ENCODE measurements at places on chromosomes 2 and 18. TPM values are rescaled to one million over a fixed set of nuclear protein-coding genes. Genes with fewer than 3 reads are reported as not detected.

SERPINB10 gene
- total RNA-seq: not detected

DNA sequence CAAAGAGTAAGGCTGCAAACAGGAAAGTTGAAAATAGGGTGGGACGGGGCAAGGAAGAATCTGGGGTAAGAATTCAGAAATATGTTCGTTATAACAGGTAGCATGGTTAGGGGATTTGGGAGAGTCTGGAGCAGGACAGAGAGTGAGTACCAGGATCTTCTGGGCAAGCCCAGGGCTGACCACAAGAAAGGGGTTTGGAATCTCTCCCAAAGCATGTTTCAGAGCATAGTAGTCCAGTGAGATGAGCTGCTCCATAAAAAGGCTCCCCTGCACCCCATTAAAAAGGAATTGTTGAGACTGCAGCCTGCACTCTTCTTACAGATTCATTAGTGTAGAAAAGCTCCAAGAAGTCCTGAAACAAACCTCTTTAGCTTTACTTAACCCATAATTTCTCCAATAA is 291.1 kb downstream of the MTX2 start:
- no peak for DNase-seq

DNA sequence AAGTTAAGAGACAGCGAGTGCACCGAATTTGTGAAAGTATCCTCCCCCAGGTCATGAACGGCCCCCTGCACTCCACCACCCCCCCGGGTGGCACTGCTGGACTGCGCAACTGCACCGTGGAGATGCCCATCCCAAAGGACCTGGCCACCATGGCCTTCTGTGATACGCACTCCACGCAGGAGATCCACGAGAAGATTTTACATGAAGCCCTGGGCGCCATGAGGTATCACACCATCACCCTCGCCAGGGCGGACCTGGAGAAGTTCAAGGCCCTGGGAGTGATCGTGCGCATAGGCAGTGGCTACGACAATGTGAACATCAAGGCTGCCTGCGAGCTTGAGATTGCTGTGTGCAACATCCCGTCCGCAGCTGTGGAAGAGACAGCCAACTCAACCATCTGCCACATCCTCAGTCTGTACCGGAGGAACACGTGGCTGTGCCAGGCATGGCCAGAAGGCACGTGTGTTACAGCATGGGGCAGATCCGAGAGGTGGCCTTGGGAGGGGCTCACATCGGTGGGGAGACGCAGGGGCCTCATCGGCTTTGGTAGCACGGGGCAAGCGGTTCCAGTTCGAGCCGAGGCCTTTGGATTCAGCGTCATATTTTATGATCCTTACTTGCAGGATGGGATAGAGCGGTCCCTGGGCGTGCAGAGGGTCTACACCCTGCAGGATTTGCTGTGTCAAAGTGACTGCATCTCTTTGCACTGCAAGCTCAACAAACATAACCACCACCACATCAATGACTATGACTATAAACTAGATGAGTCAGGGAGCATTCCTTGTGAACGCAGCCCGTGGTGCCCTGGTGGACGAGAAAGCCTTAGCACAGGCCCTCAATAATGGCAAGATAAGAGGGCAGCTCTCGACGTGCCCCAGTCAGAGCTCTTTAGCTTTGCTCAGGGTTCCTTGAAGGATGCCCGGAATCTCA is 290.8 kb upstream of the MC4R start:
- no peak for DNase-seq

GRCh38 chr18:12403601-12404506 is 3.9 kb upstream of the PRELID3A start:
- no peak for DNase-seq

DNA sequence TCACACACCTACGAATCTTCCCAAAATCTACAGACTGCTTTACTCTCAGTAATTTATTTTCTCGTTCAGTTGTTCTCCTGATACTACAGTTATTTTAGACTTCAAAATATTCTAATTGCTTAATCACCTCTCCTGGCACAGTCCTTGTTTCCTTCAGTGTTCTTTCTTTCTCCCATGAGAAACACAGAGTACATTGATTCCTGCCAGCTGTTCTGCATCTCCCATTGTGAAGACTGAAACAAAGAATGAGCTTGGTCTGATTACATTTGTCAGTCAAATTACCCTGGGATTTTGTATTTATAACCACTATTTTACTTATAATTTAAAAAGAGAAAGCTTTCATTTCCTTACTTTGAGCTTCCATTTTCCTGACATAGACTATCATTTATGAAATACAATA is 63.9 kb upstream of the TANK start:
- no peak for DNase-seq

- no peak for DNase-seq
These were observed 86.5 kb downstream of the UXS1 start for GRCh38 chr2:106107509-106108131.

DNA sequence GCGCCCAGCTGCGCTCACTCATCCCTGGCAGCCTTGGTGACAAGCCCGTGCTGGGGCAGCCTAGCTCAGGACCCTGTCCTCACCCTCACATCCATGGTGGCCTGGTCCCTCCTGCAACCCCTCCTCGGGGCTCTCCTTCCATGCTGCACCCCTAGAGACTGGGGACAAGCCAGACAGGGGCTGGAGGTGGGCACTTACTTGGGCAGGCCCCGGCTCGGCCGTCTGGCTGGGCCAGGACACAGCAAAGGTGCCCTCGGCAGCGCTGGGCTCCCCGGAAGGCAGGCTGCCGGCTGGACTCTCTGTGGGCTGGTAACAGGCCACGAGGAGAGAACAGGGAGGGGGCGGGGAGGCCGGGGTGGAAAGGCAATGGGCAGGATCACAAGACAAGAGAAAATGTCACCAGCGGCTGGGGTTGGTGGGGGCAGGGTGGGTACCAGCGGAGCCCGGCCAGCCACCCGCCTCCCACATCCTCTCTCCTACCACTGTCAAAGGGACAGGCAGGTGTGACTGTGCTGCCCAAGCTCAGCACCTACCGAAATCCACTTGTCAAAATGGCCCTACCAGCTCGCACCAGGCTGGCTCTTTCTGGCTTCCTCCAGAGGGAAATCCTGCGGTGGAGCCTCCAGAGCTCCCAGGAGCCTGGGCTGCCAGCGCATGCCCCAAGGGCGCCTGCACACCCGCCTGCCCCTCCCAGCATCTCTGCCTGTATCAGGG is 54.7 kb downstream of the BIN1 start:
- DNase-seq: no peak

IL1RL1 gene
- 0.74 TPM for total RNA-seq

GRCh38 chr2:115635430-115635829 is 1193.0 kb downstream of the DPP10 start:
- DNase-seq: no peak

KCNE4 gene
- total RNA-seq: not detected

- DNase-seq: no peak
These were observed 170.2 kb upstream of the TNP1 start for GRCh38 chr2:217030081-217030480.

SERPINB3 gene
- not detected for total RNA-seq

CAPN14 gene
- 1.2 TPM for total RNA-seq

PTH2R gene
- total RNA-seq: not detected

GRCh38 chr2:79882548-79882947 is 369.7 kb downstream of the CTNNA2 start:
- DNase-seq: no peak

LYG1 gene
- total RNA-seq: 0.91 TPM

AQP12B gene
- total RNA-seq: not detected

DNA sequence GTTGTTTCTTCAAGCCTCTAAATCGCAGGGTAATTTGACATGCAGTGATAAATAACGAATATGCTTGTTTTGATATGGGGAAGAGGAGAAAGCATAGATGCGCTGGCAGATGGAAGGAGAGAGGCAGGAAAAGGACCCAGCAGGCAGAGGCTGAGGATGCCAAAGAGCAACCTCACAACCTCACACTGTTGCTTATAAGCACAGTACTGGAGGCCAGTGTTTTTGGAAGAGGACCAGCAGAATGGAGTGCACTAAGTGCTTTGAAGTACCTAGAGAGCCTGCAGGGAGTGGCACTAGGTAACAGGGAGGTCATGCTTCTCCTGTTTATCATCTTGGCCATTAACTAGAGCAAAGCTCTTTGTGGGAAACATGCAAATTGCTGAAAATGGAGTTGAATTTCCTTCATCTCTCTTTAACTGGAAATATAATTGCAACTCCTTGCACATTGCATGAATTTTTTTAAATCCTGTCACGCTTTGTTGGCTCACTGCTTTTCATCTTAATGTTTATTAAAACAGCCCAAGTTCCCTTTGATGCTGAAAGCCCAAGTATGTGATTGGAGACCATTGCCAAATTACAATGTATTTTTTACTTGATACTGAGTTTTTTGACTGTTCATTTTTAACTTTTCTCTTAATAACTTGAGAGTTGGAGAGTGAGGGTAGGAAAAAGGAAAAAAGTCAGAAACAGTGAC is 236.4 kb downstream of the LRRTM1 start:
- no peak for DNase-seq

ESPNL gene
- 0.18 TPM for total RNA-seq

DNA sequence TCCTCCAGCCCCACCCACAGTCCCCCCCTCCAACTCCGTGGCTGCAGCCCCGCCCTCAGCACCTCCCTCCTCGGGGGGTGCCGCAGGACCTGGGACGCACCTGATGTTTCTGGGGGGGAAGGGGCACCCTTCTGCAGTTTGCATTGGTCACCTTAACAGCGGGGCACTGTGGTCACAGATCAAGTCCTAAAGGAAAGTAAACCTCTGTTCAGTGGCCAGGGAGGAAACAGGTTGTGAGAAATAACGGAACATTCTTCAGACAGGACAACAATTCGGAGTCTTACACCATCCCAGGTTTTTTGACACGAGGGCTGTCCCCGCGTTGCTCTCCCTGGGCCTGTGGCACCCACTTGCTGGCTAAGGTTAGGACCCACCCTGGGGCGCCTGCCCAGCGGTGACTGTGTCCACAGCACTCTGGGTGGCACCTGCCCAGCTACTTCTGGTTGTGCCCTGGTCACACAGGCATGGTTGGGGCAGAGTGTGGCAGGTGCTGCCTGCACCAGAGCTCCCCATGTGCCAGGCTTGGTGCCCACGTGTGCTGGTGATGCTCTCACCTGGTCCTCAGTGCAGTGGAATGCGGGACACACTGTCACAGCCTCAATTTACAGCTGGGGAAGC is 93.5 kb upstream of the OTOS start:
- peak; percentile 53 for DNase-seq

GRCh38 chr2:128108166-128108565 is 17.2 kb downstream of the UGGT1 start:
- DNase-seq: no peak

- DNase-seq: no peak
These were observed 98.5 kb downstream of the TACR1 start for GRCh38 chr2:75100801-75101151.

CAPN10 gene
- total RNA-seq: 39.0 TPM

DNA sequence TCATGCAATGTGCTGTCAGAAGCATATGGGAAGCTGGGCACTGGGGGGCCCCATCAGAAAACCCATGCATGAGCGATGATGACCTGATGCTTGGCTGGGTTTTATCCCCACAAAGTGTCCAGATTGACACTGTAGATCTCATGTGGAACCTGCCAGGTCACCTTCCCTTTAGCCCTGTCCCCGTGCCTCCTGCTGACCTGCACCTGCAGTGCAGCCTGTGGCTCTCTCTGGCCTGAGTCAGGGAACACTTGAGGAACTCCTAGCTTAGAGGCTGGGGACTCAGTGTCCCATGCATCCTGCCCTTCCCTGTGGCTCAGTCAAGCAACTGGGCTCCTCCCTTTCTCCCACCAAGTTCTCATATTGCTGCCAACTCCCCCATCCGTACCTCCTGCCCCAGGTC is 57.7 kb downstream of the PDCL3 start:
- no peak for DNase-seq

GRCh38 chr2:121343191-121343590 is 58.2 kb upstream of the TFCP2L1 start:
- DNase-seq: no peak

TSPYL6 gene
- total RNA-seq: not detected

GAL3ST2 gene
- total RNA-seq: 1.1 TPM

PCBP1 gene
- 339 TPM for total RNA-seq

DNA sequence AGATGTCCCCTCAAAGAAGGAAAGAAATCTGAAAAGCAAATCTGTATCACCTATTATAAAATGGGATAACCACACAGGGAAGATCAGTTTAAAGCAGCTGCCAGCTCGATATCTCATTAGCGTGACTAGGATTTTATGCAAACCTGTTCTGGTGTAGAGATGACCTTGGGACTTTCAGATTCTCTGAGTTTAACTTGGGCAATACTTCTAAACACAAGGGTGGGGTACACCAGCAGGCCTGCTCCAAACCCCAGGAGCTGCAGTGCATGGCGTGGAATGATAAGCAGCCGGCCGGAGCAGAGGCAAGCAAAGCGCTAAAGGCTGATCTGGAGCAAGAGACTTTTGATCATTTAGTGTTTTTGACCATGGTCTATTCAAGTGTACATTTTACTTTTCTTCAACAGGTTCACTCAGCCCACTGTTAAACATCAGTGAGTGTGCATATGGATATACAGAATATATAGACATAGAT is 4.7 kb downstream of the SERTAD2 start:
- DNase-seq: no peak

DTNA gene
- 1.4 TPM for total RNA-seq

MAL gene
- total RNA-seq: 62.8 TPM

DNA sequence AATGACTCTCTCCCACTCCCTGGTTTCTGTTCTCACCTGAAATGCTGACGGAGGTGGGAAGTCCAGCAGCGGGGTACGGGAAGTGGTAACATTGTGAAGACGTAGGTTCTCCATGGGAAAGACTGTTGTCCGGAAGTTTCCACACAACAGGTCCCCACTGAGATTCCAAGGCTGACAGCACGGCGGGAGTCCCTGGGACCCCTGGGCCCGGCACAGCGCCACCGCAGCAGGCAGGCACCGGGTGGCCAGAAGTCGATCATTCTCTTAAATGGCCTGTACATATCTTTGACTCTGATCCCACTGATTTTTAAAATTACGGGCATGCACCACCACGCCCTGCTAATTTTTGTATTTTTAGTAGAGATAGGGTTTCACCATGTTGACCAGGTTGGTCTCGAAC is 201.0 kb upstream of the SALL3 start:
- DNase-seq: peak; percentile 20

DNA sequence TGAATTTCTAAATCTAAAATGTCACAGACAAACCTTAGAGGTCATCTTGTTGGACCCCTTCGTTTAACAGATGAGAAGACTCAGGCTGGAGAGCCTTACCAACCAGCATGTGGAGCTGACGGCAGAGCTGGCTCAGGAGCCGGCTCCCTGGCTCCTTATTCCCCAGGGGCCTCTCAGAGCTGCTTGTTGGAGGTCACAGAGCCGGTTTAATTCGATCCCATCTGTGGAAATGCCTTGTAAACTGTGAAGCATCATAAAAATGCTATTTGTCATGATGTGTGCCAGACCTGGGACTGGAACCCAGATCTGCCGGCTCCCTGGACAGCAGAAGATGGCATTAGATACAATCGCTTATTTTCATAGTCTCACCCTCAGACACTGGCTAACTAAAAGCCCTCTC is 8.2 kb upstream of the CIB4 start:
- DNase-seq: no peak
